ENCODE measurements at places on chromosomes 4 and X.
A peak's percentile ranks its signal among the peaks of the same experiment; 100 is the strongest.

DNA sequence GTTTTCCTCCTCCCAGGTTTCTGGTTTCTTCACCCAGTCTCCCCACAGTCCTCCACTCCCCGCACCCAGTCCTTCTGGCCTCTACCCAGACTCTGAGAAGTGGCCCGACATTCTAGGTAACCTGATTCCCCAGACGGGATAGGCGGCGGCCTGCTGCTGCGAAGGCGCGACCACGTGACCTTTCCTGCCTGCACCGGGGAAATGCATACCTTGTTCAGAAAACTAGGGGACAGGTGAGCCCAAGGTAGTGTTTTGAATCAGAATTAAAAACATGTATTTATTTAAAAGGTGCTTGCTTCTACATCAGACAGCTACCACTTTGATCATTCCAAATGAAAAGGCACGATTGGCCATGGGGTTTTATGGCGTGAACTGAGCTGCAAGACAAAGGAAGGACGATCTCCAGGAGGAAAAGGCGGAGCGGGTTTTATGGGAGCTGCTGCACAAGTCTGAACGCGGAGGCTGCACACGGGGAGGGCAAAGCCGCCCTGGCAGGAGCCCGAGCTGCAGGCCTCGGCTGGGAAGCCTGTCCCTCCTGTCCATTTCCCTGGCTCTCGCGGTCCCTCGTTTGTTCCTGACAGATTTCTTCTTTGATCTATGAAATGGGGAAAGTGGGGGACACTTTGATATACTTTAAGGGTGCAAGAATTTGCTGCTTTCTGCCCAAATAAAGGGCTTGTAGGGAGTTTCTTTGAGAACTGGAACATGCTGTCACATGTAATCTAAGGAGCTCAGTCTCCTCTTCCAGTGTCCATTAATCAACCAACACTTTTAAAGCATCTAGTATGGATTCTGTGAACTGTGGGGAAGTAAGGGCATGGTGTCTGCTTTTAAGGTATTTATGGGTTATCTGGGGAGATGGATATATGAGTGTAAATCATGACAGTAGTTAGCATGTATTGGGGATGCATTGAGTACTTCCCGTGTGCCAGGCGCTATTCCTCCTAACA lies 150.9 kb downstream of the SPRY1 start:
- DNase-seq: no peak

- DNase-seq: no peak
Observed at GRCh38 chr4:139108567-139109128, 68.4 kb downstream of the ELF2 start.

GRCh38 chr4:13626492-13627177 lies 890 bp downstream of the BOD1L1 start:
- no peak for DNase-seq

GRCh38 chr4:18406264-18406663 lies 384.7 kb upstream of the LCORL start:
- no peak for DNase-seq

GRCh38 chrX:101078716-101079598 lies at the start of gene TMEM35A:
Gene TMEM35A (plus strand): TSS chrX:101078879. CDS start chrX:101079003, 124 bp downstream.
- DNase-seq: peak; percentile 25

- no peak for DNase-seq
Observed at GRCh38 chr4:19193274-19193981, 1058.3 kb upstream of the SLIT2 start.

GRCh38 chrX:133374874-133375387 lies 40.4 kb downstream of the GPC4 start:
- DNase-seq: no peak

- DNase-seq: no peak
Observed at GRCh38 chrX:38796946-38797345, 4.3 kb upstream of the MID1IP1 start.

- DNase-seq: no peak
Observed at GRCh38 chrX:13376857-13377549, 57.1 kb upstream of the ATXN3L start.

GRCh38 chr4:154559494-154560418 lies 3.1 kb upstream of the FGB start:
- peak; percentile 69 for DNase-seq

DNA sequence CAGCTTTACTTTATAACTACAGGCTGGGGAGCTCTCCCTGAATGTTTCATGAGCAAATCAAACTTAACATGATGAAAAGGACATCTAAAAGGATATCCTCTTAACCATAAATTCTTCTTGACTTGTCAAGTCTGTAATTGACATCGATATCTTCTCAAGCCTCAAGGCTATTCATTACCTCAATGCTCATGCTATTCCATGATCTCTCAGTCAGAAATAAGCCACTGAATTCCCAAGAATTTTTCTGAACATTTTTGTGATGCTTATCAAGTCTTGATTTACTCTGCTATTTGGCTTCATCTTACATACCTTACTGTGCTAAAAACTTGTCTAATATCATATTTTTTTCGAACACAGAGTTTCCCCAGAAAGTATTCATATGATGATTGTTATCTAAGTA lies 433.4 kb downstream of the PDGFC start:
- DNase-seq: no peak

- DNase-seq: peak; percentile 94
Observed at GRCh38 chr4:159248384-159249178, 145.7 kb downstream of the RAPGEF2 start.

DNA sequence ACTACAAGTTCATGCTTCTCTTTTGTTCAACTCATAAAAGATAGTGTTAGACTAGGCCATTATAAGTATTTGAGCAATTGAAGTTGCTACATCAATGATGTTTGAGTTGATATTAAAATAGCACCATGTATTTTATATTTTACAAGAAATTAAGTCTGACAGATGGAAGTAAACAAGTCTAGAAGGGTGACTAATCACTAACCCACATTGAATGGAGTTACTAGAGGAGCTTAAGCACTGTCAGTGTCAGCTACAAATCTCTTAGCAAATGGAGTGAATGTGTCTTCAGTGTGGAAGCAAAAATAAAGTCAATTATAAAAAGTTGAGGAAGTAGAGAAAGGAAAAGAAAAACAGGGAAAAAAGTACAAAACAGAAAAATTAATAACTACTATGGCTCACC lies 592.5 kb downstream of the PCDH18 start:
- no peak for DNase-seq

GRCh38 chrX:67673741-67674274 lies 130.0 kb downstream of the AR start:
- DNase-seq: no peak

DNA sequence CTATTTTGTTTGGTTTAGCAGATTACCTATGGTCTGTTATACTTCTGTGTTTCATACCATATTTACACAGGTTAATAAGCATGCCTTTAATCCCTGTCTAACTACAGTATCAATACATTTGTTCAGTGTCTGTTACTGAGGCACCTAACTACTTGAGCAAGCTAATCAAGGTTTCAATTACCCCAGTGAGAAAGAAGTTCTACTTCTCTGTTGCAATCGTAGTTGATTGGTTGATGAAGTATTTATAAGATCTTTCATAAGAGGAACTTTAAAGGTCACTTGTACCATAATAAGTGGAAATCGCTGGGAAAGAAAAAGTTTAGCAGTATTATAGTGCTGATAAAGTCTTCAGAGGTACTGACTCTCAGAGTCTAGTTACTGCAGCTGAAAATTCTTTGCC lies 490.6 kb downstream of the RPA4 start:
- DNase-seq: no peak

DNA sequence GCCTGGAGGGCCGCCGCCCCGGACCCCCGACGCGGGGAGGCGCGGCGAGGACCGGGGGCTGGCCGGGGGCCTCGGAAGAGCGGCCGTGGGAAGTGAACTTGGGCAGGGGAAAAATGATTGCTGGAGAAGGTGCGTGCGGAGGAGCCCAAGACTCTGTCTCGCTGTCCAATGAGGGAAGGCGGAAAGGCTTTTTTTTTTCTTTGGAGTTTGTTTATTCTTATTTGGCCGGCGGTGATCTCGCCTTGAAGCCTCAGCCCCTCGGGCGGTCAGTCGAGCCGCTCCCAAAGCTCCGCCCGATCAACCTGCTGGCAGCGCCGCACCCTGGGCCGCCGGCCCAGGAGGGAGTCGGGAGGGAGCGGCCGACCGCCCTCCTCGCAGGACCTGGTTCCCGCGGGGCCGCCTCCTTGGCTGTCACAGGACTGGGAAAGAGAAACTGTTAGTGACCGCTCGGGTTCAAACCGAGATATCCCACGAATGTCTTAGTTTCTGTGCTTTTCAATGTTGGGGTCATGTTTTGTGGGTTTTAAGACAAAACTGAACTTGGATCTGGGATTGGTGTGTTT lies 2.5 kb downstream of the CPEB2 start:
- peak; percentile 66 for DNase-seq

GRCh38 chrX:34909151-34909550 lies 33.4 kb upstream of the FAM47B start:
- no peak for DNase-seq

DNA sequence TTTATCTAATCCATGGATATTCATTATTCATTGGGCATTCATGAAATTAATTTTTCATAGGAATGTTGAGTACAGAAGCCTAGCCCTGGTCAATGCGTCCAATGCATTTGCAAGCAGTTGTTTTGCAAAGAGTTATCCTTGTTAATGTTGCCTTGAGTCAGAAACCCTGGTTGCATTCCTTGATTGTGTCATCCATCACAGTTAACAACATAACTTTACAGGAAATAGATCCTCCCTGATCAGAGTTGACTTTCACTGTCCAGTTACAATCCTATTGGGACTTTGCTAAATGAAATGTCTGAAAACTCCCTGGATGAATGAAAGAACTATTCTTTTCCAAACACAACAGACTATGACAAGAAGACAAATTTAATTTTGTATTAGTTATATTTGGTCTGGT lies 924.3 kb upstream of the SLIT2 start:
- no peak for DNase-seq

DNA sequence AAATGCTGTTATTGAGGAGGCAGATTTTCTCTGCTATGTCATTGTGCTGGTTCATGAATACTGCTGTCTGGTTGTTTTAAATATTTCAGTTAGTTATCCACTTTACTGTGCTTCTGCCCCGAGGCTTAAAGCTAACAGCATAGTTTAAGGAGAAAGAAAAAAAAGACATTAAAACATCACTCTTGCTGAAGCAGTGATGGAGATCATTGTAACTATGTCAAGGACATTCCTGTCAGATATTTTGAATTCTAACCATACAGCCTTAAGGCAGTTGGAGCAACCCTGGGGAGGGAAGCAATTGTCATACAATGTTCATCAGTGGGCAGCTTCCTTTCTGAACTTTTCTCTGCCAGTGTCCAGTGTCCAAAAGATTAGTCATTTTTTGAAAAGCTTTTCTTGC lies 199.0 kb upstream of the DDX53 start:
- DNase-seq: no peak

DNA sequence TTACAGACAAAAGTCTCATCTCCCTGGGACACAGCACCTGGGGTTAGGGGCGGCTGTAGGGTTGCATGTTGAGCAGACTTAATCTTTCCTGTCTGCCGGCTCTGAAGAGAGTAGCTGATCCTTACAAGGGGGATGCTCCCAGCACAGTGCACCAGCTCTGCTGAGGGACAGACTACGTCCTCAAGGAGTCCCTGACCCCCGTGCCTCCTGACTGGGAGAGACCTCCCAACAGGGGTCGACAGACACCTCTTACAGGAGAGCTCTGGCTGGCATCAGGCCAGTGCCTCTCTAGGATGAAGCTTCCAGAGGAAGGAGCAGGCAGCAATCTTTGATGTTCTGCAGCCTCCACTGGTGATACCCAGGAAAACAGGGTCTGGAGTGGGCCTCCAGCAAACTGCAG lies 506.0 kb upstream of the FMR1 start:
- no peak for DNase-seq

DNA sequence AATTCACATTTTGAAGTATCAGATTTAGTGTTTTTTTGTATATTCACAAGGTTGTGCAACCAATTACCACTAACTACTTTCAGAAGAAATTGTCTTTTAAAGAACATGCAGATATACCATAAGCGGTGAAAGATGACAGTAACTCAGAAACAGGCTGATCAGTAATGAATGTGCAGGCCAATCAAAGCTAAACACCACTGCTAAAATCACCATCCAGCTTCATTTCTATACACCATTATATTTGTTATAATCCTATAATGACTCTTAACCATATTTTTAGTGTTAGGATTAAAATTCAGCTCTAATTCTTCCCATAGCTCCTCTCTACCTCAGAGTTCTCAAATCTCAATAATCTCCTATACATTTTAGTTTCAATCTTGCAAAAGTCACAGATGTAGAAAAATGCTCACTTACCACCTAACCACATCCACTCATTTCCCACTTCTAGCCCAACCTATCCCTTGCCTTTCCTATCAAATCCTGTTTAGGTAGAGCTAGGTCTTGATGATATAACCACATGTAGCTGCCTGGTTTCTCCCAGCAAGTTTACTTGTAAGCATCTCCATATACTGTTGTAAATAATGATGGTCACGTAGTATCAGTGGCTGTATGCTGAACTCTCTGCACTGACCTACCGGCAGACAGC lies 16.6 kb downstream of the COQ2 start:
- DNase-seq: no peak

DNA sequence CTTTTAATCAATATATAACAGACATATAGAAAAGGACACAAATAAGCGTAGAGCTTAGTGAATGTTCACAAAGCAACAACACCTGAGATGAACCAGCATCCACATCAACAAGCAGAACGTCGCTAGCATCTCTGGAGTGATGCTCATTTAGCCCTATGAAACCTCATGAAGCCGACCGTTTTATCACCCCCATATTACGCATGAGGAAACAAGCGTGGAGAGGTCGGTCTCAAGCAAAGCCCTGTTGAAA lies 524 bp upstream of the RPS3A start:
- DNase-seq: no peak

DNA sequence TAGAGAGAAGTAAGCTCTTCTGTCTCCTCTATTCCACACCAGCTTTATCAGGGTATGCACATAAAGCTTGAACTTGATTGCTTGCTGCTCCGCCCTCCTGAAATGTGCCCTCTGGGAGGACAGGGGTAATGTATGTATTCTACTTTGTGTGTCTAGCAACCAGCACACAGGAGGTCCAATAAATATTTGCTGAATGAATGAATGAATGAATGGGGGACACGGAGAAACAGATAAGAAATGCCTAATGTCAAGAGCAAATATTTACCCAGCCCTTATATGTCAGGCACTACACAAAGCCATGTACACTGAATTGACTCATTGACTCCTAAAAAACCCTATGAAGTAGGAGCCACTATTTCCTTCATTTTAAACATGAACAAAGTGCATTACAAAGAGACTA lies 2.3 kb upstream of the MSL3 start:
- DNase-seq: no peak

GRCh38 chr4:128862608-128863311 lies 53.3 kb downstream of the JADE1 start:
- no peak for DNase-seq

DNA sequence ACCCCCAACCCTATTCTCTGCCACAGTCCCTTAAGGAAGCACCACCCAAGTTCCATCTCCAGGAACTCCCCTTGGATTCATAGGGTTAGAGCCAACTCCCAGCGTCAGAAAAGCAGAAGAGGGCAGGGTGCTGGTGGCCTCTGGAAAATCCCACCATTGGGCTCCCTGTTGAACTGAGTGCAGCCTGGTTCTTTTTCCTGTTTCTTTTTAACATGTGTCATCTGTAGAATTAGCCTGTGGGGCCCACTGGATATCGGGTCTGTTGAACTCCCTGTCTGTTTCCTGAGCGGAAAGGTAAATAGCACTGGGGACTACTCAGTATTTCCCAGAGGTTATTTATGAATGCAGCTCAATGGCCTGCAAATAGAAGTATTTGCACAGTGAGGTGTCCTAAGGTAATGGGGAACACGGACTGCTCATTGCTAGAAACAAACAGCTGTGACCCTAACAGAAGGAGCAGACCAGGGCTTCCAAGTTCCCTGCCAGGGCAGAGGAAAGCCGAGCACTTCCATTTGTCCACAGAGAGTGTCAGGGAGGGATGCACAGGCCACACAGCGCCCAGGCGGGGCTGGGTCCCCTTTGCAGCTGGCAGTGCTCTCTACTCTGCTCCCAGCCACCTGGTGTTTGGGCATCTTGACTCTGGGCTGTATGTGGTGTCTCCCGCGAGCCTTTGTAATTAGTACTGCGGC lies 102.6 kb downstream of the FHDC1 start:
- no peak for DNase-seq

Measured in pons (tissue), 1 donor.